ENCODE measurements at places on chromosomes 4 and X.

DNA sequence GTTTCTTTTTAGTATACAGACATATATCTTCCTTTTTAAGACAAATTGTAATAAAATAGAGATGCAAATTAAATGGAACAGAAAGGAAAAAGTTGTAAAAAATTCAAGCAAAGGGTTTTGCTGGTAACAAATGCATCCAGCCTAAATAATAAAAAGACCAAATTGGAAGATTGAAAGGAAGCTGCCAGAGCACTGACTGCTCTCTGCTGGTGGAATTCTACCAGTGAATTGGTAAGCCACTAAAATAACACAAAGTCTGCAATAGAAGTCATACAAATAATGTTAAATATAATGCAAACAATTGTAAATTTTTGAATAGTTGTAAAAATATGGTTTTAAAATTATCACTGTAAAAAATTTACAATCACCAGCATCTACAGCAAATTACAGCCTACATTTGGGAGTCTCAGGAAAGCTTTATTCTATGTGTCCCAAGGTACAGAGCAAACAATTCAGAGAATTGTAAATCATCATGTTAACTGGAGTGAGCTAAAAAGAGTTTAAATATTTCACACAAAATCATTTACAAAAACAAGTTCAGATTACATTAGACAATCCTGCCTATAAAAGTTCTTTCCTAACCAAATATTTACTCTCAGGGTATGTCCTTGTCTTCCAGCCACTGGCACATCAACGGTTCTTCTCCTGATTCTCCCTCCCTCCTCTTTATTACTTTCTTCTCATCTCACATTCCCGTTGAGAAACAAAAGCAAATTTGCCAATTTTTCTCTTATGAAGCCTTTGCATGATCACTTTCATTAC is 1322.5 kb downstream of the PCDH7 start:
- DNase-seq: no peak
- H3K27ac ChIP-seq: no peak overlapping the region
- no peaks in the 10 kb centered on the region for H3K27me3 ChIP-seq
- no peaks in the 10 kb centered on the region for H3K4me1 ChIP-seq

DNA sequence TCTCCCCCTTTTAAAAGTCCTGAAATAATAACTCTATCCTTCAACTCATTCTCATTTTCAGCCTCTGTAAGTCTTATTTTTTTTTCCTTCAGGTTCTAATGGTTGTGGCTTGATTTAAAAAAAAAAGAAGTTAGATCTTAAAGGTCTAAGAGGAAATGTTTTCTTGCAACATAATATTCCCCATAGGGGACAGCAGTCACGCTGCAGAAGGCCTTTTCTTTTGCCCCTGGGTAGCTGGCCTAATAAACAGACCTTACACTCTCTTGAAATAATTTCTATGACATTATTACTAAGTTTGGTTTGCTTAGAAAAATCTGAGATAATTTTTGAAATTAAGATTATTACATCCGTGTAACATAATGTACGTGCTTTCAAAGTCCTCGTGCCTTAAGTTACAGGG is 564.1 kb upstream of the SPANXN1 start:
- H3K36me3 ChIP-seq: no peaks in the 10 kb centered on the region
- H3K4me1 ChIP-seq: no peaks in the 10 kb centered on the region
- DNase-seq: no peak
- H3K27ac ChIP-seq: no peak overlapping the region

DNA sequence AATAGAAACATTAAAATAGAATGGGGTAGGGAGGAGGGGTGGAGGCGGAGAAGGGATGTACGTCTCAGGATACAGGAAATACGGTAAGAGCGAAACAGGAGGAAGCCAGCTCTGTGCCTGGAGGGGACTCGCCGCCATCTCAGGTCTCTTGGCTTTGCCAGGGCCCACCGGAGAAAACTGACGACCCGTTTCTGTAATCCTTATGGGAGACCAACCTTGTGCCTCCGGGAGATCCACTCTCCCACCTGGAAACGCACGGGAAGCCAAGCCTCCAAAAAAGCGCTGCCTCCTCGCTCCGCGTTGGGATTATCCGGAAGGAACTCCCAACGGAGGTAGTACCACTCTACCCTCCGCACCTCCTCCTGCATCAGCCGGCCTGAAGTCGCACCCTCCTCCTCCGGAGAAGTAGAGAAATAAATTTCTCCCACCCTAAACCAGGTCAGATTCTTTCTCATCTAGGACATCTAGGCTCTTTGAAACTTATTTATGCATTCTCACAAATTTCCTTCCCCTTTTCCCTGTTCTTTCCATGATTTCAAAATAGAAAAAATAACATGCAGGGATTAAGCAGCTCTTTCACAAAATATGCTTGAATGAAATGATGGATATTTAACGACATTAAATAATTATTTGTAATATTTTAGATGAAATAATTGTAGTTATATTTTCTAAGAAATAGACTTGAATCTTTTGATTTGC is at the start of gene NBDY:
Gene NBDY (plus strand): TSS at position 92 of the 699 bp plus-strand sequence. CDS start 111 bp downstream, at position 203.
- H3K4me3 ChIP-seq: peak within 1 kb of the TSS; percentile 88
- peaks cover 4% of the 10 kb centered on the region for H3K36me3 ChIP-seq
- DNase-seq: peak; percentile 25
- H3K27me3 ChIP-seq: no peaks in the 10 kb centered on the region
- peaks cover 29% of the 10 kb centered on the region for H3K4me1 ChIP-seq
- peak within 1 kb of the TSS; percentile 86 for H3K27ac ChIP-seq

DNA sequence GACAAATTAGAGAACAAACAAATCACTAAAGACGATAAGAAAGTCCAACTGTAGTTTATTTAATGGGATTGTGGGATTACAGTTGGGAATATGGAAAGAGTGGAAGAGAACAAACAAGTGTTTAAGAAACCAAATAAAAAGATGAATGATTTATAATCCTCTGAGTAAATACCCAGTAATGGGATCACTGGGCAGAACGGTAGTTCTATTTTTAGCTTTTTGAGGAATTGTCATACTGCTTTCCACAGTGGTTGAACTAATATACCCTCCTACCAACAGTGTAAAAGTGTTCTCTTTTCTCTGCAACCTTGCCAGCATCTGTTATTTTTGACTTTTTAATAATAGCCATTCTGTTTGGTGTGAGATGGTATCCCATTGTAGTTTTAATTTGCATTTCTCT is 15.0 kb downstream of the C4orf51 start:
- no peak overlapping the region for H3K27ac ChIP-seq
- no peaks in the 10 kb centered on the region for H3K4me1 ChIP-seq
- H3K4me3 ChIP-seq: no peak overlapping the region
- no peaks in the 10 kb centered on the region for H3K27me3 ChIP-seq
- DNase-seq: no peak

- H3K4me1 ChIP-seq: no peaks in the 10 kb centered on the region
- DNase-seq: no peak
- no peak overlapping the region for H3K4me3 ChIP-seq
- H3K27me3 ChIP-seq: no peaks in the 10 kb centered on the region
- no peak overlapping the region for H3K27ac ChIP-seq
These were observed 66.8 kb upstream of the TMEM164 start for GRCh38 chrX:109936114-109936513.

Data from activated naive CD8-positive, alpha-beta T cell treated with anti-CD3 and anti-CD28 coated beads, Interleukin-2, amount 50 U/mL, for 24 hours (primary cell).